HS-27A (cell line): ENCODE measurements at places on chromosomes 7 and 10.

DNA sequence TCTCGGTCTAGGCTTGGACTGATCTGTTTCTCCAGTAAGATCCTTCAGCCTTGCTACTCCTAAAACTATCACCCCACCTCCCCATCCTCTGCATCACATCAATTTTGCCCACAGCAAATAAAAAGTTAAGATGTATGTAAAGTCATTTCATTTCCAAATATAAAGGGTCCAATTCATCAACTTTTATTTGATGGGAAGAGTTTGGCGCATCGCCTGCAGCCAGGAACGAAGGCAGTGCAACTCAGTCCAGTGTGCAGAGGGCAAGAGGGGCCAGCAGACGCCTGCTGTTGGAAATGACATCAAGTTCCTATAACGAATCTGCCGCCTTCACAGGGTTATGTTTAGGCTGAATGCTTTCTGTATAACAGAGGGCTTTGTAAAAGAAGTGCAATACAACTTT, 97.0 kb downstream of the SVIL start:
- DNase-seq: no peak

DNA sequence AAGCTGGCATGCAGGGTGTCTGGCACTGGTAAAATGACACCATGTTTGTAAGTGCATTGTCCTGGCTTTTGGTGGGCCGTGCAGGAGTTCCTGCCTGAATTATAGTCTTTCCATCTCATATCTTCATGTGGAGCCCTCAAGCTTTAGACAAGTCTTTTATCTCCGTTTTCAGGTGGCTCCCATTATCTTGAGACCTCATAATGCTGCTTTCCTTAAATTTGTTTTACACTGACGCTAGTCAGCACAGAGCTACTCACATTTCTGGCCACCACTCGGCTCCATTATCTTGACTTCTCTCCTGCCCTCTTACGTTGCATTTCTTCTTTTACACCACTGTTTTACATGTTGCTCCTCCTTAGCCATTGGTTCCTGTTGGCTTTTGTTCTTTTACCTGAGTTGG, 37.2 kb downstream of the LRRC4 start:
- no peak for DNase-seq

GRCh38 chr7:7432979-7433378, 102.7 kb downstream of the COL28A1 start:
- DNase-seq: no peak

DNA sequence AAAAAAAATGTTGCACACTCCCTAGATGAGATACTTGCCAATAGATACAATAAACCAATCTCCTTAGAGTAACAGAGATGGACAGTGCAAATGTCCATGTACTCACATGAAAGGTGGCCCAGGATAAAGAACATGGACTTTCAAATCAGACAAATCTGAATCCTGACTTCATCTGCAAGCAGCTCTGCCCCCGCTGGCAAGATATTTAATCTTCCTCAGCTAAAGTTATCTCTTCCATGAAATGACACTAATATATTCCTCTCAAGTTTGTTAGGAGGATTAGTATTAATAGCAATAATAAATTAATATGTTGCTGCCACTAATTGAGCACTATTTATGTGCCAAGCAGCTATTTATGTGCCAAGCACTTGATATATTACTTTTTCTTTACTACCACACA, 148.6 kb upstream of the YAE1 start:
- DNase-seq: no peak

- no peak for DNase-seq
Observed at GRCh38 chr7:65722361-65722792, 150.5 kb upstream of the VKORC1L1 start.

DNA sequence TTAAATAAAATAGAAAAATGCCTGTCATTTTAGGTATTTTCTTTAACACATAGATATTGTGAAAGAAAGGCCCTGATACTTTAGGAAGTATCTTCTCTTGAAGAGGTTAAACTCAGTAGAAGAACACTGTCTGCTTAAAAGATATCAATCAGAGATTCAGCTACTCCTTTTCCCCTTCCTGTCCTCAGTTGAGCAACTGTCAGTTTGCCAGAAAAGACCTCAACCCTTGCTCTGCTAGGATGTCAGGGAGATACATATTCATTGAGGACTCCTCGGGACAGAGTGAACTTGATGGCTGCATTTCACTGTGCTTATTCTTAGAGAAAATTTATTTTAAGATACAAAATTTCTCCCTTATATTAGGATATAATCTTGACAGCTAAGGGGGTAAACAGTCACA, 173.6 kb upstream of the CACNA2D1 start:
- no peak for DNase-seq

- no peak for DNase-seq
Observed at GRCh38 chr10:35607475-35608327, 2.6 kb downstream of the GJD4 start.

GRCh38 chr7:70347463-70348254, 749.4 kb downstream of the AUTS2 start:
- DNase-seq: no peak

DNA sequence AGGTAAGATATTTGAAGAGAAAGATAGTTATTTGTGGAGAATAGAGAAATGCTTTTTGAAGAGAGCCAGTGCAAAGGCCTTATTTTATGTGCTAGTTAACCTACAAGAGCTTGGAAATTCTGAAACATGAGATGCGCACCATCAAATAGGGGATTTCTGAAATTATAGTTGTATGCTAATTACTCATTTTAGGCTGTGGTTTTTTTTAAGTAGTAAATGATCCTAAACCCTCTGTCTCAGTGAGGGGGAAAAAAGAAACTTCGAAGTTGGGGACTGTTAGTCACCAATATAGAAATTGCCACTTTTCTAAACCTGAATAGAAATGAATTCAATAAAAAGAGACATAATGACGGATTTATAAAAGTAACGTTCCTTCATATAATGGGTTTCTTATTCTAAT, 119.3 kb upstream of the MDFIC start:
- no peak for DNase-seq

DNA sequence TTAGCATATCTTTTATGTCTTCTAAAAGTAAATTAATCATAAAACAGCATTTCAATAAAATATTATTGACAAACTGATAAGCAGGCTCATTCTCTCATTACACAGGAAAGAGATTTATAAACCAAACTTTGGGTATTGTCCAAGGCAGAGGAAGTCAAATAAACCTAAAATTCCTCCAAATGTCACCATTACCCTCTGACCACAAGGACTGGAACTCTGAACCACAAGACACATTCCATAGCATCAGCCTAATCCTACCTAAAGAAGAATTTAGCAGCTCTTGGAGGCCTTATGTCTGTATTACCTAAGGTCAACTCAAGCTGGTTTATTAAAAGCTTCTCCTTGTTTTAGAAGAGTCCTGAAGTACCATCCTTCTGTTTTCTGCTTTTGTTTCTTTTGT, 82.4 kb upstream of the SLC13A1 start:
- DNase-seq: no peak

DNA sequence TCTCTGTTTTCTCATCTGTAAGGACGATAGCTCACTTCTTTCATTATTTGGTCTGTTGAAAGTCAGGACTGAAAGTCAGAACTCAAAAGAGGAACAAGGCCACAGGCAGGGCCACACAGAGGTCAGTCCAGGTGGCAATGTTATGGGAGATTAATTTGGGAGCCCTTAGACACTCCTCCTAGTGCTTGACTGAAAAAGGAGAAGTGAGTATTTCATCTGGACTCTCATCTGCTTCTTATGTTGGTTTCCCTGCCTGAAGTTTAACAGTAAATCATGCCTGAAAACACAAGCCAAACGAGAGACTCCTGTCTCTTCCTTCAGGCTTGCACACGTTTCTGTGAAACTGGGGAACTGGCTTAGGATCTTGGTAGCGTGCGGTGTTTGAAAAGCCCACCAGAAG, 248.5 kb downstream of the BUB3 start:
- DNase-seq: no peak

- DNase-seq: no peak
Observed at GRCh38 chr7:45076946-45077345, 11.8 kb downstream of the NACAD start.
